ENCODE measurements at places on chromosomes 1 and 21. TPM values are rescaled to one million over a fixed set of nuclear protein-coding genes. Genes with fewer than 3 reads are reported as not detected.
A peak's percentile ranks its signal among the peaks of the same experiment; 100 is the strongest.

GRCh38 chr1:35936838-35937237 is 5.9 kb downstream of the AGO3 start:
- DNase-seq = no peak

- no peak for DNase-seq
Observed at GRCh38 chr1:70754701-70755100, 292.9 kb downstream of the PTGER3 start.

DNA sequence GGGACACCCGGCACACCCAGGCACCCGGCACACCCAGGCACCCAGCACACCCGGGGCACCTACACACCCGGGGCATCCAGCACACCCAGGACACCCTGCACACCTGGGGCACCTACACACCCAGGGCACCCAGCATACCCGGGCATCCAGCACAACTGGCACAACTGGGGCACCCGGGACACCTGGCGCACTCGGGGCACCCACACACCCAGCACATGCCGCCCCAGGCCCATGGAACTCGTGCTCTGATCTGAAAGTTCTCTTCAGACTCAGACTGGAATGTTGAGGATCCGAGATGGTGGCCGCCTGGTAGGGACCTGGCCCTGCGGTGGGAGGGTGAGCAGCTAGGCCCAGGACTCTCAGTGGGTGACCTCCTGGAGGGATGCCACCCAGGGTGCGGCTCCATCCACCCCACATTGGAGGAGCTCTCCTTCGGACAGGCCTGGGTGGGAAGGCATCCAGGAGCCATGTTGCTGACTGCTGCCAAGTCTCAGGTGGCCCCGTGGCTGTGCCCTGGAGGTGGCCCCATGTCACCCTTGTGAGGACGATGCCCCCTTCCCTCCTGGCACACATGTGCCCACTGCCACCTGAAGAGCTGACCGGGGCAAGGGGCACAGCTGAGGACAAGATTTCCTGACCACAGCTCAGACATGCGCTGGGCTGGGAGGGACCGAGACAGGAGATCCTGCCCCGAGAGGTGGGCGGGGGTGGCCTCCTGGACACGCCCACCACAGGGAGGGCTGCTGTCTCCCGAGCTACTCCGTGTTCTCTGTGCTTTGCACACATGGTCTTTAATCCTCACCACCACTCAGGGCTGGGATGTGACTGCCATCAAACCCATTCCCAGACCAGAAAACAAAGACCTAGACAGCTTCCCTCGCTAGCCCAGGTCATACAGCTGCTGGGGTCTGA is 37.0 kb downstream of the UBE2G2 start:
- DNase-seq = no peak

Gene OVAAL
- total RNA-seq = not detected

DNA sequence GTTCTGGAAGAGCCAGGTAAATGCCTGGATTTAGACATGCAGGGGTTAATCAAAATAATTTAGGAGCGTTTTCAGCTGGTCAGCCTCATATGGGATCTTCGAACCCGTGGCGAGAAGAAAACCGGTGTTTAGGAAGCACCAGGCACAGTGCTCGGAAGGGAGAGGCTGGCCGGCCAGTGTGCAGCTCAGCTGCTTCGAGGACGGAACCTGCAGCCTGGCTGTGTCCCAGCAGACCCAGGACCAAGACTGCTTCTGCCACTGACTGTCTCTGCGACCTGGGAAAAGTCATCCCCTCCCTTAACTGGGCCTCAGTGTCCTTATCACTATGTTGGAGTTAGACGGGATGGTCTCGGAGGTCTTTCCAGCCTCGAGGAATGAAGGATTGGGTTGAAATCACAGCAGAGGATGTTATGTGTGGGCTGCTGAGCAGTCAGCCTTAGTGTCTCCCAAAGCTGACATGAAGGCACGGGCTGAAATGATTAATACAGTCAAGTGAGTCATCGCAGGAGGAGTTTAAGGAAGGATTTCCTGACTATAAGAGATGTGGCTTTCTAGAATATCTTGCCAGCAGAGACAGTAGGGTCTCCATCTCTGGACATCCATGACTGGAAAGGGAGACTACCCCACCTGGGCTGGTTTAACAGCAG is 20.8 kb downstream of the PPFIA4 start:
- DNase-seq = peak; percentile 59

DNA sequence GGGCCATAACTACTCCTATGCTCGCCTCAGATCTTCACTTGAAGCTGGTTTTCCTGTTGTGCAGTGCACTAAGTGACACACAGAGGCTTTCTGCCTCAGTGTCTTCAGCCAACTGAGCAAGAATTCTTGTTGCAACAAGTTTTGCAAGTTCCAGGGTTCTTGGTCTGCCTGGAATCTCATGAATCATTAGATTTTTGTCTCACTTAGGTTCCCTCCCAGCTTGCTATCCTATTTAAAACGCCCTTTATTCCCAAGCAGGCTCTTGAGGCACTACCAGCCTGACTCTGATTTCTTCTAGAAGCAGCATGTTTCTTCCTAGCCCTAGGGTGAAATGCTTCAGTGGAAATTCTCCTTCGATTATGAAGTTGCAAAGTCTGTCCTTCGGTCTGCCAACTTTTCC is 158.8 kb downstream of the C1orf21 start:
- no peak for DNase-seq

- no peak for DNase-seq
Observed at GRCh38 chr1:180310095-180310494, 80.0 kb downstream of the LHX4 start.

GRCh38 chr21:41170442-41170841 is 2.5 kb downstream of the BACE2 start:
- DNase-seq = no peak

DNA sequence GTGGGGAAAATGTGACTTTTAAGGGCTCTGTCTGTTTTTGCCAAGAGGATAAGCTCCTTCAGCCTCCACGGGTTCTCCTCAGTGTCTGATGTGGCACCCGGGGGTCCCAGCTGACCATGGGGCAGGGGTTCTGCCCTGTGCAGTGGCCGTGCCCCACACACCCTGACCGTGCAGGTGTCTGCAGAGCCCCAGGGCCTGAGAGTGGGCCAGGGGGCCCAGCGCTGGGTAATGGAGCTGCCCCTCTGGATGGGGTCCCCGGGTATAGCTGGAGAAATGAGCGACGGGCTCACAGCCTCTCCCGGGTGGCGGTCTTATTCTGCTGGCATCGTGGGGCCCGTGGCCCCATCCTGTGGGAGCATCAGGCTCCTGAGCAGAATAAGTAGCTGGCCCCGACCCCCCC is 2.9 kb upstream of the PFKL start:
- DNase-seq = no peak

GRCh38 chr1:205493241-205494085 is 11.0 kb upstream of the CDK18 start:
- DNase-seq = peak; percentile 37

- DNase-seq = peak; percentile 39
Observed at GRCh38 chr1:40690771-40691537, 550 bp upstream of the NFYC start.

Gene KLHDC8A
- 1.3 TPM for total RNA-seq

Gene RSPH1
- not detected for total RNA-seq

GRCh38 chr1:30663596-30664091 is 59.7 kb downstream of the MATN1 start:
- DNase-seq = no peak

GRCh38 chr1:147292012-147292411 is 49.5 kb downstream of the CHD1L start:
- no peak for DNase-seq

All from G401 (cell line).